ENCODE measurements at places on chromosomes 11 and 22.
A peak's percentile ranks its signal among the peaks of the same experiment; 100 is the strongest.

DNA sequence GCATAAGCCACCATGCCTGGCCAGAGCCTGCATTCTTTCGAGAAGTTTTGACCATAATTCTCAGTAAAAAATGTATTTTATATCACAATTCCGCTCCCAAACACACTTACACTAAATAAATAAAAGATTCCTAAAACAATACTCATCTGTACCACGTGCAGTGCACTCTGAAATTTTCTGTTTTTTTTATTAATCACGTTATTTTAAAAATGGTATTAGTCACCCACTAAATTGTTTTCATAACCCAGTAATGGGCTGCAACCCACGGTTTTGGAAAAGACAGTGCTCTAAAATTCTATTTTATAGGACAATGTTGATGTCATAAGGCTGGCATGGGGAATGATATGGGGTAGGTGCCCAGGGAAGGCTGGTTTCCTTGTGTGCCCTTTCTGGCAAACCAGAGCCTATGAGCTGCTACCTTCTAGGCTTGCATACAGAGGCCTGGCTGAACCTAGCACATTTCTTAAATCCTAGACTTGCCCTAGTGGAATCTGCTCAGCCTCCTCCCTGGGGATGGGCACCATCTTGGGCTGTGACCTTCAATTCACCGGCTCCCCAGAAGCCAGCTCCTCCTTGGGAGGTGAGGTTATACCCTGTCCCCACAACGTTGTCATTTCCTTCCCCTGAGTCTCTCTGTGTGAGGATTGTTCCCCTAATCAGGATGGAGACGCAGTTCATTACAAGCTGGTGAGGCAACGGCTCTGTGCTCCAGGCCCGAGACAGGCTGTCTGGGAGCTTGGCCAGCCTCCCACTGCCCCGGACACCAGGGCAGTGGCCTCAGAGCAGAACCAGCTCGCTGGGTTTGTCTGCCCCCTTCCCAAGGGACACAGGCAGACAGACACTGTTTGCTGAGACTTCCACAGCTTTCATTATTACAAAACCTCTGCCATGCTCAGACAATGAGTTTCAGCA is 116.5 kb upstream of the NAV2 start:
- peak; percentile 56 for DNase-seq

DNA sequence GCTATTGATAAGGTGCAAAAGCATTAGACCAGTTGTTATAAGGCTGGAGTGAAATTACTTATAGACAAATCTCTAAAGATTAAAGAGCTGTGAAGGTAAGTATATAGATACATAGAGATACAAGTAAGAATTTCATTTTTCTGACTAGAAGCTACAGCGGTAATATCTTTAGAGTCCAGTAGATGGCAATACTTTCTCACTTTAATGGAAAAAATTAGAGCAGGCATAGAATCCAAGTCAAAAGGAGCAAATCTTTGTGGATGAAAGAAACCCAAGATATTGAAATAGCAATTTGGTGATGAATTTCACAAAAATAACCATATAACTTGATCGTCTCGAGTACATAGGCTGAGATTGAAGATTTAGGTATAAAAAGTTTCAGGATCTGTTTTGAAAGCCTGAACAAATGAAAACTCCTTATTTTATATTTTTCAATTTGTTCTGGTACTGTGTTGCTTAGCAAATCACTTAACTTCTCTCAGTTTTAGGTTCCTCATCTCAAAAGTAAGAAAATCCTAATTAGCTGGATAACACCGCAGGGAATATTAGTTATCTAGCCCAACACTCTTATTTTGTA is 81.9 kb downstream of the UVRAG start:
- DNase-seq: peak; percentile 54

GRCh38 chr11:68002938-68003845 is 705 bp downstream of the UNC93B1 start:
- DNase-seq: no peak

GRCh38 chr11:96328395-96329010 is 14.5 kb downstream of the MAML2 start:
- DNase-seq: peak; percentile 63

DNA sequence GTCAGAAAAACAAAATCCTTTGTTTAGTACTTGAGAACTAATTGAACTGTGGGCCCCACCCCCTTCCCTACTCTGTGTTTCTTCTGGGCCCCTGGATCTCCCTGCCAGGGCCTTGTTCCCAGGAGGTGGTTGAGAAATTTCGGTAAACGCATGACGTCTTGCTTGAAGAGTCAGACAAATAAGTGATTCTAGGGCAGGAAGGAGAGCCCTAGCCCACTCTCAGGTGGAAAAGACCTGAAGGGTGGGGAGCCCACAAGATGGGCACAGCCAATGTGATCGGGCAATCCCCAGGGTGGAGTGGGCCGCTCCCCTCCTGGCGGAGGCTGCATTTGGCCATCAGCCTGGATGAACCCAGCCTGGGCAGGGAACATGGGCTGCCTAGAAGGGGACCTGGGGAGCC is 16.8 kb upstream of the P2RY2 start:
- DNase-seq: no peak

DNA sequence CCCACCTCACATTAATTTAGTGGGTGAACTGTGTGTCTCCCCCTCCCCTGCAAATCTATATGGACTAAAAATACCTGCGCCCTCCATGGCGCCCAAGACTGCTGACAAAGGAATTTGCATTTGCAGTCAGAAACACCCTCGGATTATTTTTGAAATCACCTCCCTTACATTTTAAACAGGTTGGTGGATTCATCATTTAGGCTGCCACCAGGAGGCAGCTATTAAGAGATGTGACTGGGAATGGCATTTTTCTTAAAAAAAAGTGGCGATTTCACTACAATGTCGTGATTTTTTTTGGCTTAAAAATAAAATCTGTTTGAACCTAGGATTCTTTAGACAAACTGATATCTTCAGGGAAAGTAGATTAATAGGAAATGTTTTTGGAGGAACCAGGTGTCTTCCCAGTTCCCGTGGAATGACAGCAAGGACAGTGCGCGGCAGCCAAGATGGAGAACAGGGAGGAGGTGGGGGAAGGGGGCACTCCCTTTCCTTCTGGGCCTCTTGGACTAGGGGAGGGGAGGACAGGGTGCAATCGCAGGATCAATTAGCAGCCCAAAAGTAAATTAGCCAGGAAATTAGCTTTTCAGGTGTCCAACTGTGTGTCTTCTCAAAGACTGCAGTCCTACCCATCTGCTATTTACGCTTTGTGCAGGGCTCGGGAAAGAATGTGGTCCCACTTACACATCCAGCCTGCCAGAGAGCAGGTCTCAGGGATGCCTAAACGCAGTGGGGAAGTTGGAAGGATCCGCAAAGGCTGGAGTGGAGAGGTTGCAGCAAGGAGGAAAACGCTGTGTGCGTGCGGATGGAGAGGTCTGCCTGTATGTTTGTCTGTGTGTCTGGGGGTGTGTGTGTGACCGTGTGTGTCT is 496.4 kb downstream of the NTM start:
- no peak for DNase-seq

DNA sequence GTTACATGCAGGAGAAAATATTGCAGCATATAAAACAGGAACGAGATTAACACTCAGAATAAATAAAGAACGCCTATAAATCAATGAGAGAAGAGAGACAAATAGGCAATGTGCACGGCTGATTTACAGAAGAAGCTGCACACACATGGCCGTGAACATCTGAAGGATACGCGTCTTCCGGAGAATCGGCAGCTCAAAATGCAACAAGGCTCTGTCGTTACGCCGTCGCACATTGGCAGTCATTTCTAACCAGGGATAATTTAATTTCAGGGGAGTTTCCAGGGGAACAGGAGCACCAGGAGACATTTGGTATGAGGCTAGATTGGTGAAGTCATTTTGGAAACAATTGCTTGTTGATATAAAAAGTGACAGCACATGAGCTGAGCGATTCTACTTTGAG is 745.2 kb downstream of the BRD1 start:
- no peak for DNase-seq

DNA sequence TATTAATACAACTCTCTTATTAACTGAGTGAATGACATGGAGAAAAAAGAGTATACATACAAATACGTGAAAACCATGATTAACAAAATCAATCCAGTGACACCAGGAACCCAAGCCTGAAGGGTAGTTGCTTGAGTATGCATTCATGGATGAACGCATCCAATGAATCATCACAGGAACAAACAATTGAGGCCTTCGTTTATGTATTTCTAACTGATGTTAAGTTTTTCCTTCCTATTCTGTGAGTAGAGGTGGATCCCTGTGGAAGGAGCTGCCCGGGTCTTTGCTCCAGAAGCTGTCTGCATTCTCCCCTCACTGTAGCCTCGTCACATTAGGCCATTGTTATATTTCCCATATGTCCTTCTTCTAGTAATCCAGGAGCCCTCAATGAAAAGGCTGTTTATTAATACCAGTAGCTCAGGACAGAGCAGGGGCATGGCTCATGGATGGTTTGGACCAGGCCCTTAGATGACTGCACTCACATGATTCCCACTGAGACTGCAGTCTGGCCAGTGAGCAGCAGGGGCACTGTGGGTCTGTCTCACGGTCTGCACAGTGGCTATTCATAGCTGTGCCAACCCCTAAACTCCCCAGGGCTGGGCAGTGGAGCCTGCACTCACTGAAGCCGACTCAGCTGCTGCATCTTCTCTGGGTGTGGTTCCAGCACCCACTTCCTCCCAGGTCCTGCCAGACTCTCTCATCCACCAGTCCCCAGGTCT is 128.1 kb upstream of the TOP3B start:
- peak; percentile 49 for DNase-seq

- DNase-seq: no peak
Observed at GRCh38 chr11:120061761-120062560, 76.0 kb downstream of the TRIM29 start.

GRCh38 chr11:111457731-111458368 is 54.3 kb downstream of the BTG4 start:
- no peak for DNase-seq

DNA sequence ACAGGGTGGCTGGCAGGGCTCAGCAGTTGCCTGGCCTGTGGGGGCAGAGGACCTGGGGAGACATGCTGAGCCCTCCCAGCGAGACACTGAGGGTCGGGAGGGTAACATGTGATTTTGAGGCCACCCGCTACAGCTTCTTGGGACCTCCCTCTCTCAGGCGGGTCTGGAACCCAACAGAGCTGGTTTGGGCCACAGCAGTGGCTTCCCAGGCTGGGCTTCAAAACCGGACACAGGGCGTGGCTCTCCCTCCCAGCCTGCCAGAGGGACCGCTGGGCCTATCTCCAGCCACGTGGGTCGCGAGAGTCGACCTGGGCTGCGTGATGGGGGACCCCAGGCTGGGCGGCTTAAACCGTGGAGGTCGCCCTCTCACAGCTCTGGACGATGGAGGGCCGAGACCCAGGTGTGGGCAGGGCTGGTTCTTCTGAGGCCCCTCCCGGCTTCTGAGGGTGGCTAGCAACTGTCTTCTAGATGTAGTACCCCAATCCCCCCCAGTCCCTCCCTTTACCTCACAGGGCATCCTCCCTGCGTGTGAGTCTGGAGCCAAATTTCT is 91.7 kb downstream of the KCNQ1 start:
- no peak for DNase-seq

DNA sequence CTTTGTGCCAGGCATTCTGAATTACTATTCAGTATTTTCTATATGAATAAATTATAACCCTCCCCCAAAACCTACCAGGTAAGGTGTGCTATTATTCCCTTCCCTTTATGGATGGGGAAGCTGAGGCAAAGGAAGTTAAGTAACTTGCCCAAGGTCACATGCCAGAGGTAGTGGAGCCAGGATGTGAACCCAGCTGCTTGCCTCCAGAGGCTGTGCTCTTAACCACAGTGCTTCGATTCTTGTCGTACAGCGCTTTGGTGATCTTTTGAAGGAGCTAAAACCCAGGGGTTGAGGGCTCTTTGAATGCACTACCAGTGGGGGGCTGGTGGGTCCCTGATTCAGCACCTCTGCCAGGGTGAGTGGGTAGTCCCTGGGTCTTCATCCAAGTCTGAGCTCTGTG is 18.8 kb downstream of the MCM5 start:
- DNase-seq: no peak

Measured in RPMI7951 (cell line).